Stimulated activated CD4-positive, alpha-beta T cell treated with anti-CD3 and anti-CD28 coated beads, Interleukin-12 subunit alpha, Interleukin-12 subunit beta, amount 100 ng/mL, for 24 hours (primary cell): ENCODE measurements at places on chromosomes 3 and 15.

GRCh38 chr3:33868309-33868708, 69.9 kb downstream of the PDCD6IP start:
- no peak for DNase-seq

DNA sequence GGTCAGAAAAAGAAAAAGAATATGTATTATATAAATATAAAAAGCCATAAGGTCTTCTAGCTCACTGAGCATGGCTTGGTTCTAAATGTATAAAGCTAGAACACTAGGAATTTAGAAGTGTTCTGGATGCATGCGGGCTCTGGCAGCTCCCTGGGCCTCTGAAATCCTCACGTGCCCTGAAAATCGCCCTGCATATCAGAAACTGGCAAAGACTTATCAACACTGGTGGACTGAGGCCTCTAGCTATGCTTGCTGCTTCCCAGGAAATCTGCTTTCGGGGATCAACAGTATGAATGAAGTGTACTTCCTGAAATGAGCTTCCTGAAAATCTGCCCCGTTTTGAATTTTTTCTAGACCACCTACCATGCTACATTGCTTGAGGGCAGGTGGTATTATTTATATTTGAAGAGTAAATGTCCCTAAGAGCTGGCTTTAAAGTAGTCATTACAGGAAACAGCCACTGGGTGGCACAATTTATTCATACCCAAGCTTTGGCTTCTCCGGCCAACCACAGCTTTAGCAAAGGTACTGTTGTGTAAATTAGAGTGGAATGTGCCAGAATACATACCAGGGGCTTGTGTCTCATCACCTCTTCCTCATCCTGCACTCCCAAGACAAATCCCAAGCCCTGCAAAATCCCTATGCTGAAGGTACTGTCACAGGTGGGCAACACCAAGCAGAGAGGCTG, 17.7 kb downstream of the CRTAP start:
- DNase-seq = no peak

DNA sequence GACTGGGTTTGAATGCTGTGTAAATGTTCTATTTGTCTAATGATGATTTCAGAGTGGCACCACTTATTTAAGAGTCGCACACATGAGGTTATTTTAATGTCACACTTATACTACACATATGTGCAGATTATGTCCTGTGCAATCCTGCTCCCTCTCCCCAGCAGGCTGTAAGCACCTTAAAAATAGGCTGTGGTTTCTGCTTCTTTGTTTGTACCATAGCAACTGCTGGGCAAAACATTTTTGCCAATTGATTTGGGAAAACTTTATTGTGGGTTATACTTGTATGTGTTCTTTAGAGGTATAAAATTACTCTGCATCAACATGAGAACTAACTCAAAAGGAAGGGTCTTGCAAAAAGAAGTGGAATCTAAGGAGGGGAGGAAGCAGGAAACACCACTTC, 318.5 kb downstream of the NTRK3 start:
- DNase-seq = no peak

- DNase-seq = no peak
Measured at GRCh38 chr3:172782235-172782634, 31.7 kb downstream of the ECT2 start.

- no peak for DNase-seq
Measured at GRCh38 chr15:79919090-79919748, 22.4 kb upstream of the MTHFS start.

DNA sequence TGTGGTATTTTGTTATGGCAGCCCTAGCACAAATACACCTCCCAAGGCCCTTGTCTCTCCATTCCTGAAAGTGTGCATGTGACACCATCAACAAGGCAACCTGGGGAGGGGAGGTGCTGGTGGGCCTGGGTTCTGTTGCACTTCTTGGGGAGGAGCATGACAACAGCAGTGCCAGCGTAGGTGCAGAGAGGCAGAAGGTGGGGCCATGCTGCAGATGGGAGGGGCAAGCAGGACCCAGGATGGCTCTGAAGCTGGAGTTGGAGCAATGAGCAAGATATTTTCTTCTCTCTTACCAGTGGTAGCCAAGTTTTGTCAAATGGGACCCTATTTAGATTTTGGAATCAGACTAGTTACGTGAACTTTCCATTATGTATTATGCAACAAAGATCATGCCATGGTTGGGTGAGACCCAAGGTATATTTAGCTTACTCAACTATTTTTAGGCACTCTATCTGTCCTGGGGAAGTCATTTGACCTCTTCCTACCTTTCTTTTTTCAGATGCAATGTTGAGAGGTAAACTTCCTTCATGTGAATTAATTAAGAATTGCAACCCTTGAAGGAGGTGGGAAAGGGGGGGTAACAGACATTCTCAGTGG, 3.4 kb downstream of the FYCO1 start:
- DNase-seq = no peak

DNA sequence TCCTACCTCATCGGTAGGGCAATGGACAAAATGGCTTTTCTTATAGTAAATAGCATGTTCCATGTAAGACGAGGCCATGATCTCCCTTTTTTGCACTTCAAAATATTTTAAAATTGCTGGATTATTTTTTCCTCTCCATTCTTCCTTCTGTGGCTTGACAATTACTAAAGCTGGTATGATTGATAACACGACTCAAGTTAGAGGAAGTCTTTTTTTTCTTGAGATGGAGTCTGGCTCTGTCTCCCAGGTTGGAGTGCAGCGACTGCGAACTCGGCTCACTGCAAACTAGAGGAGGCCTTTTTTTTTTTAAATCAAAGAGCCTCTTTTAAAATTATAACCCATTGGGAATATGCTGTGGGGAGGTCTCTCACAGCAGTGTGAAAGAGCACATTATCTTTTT, 124.5 kb upstream of the TBL1XR1 start:
- DNase-seq = no peak

DNA sequence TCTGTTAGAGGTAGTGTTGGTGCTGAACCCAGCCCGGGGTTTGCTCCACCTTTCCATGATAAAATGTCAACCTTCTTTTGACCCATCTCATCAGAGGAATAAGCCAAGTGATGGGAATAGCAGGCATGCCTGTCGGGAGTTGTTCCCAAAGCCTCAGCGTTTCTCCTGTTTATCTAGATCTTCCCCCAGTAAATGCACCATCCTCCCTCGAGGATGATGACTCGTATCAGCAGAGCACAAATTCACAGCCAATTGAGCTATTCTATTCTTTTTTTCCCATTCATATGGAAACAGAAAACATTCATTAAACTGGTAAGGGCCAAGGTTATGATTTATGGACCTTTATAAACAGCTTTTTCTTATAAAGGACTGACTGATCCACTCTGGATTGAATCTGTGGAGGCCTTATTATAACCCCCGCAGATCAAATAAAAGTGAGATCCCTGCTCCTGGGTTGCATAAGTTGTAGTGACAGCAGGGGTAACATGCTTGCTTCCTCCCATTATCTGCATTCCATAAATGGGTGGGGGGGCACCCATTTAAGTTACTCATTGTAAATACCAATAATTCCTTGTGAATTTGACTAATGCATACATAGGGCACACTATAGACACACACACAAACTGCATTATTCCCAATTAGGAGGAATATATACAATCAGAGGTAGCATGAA, 207.3 kb downstream of the PLCL2 start:
- no peak for DNase-seq

GRCh38 chr3:194208709-194209108, 72.8 kb downstream of the HES1 start:
- no peak for DNase-seq

GRCh38 chr15:95262866-95263564, 1031.7 kb downstream of the MCTP2 start:
- DNase-seq = no peak

- no peak for DNase-seq
Measured at GRCh38 chr3:178083906-178084866, 452.1 kb upstream of the KCNMB2 start.

DNA sequence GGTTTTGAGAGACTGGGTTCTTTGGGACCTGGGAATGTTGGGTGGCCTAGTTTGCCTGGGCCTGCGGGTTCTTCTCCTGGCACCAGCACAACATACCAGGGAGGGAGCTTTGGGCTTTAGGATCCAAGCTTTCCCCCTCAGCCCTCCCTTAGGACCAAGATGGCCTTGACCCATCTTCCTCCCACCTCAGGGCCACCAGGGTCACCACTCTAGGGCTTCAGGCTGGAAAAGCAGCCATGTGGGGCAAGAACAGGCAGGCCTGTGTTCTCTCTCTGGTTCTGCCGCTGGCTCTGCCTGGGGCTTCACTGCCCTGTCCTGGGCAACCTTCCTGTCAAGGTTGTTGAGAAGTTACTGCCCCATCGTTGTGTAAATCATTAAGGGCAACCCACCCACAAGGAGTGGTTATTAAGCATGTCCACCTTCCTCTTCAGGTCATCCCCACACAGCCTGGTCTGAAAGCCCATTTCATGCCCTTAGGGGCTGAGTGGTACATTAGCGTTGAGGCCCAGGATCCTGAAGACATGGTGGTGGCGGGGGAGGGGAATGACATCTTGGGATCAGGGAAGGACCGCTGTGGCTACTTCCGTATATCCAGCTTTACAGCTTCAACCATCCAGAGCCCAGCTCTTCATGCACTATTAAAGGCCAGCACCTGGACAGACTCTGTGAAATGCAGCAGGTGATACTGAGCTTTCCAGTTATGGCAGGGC, 652 bp downstream of the DUOX1 start:
- no peak for DNase-seq

DNA sequence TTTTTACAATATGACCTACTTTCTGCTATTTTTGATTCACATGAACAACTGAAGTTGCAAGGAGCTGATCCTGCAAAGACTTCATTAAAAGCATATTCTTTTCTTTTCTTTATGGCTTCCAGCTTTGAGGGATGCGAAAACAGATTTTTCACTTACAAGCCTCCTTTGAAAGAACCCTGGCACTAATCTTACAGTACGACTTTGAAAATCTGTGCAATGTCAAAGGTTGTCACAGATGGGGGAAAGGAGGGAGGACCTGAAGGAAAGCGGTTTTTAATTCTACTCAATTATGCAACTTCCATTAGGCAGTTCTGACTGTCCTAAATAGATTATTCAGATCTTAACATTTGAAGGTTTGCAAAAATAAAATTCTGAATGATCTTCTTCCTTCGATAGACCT, 130.5 kb downstream of the TNIK start:
- DNase-seq = no peak

- no peak for DNase-seq
Measured at GRCh38 chr15:53976844-53977392, 1.3 kb upstream of the UNC13C start.

DNA sequence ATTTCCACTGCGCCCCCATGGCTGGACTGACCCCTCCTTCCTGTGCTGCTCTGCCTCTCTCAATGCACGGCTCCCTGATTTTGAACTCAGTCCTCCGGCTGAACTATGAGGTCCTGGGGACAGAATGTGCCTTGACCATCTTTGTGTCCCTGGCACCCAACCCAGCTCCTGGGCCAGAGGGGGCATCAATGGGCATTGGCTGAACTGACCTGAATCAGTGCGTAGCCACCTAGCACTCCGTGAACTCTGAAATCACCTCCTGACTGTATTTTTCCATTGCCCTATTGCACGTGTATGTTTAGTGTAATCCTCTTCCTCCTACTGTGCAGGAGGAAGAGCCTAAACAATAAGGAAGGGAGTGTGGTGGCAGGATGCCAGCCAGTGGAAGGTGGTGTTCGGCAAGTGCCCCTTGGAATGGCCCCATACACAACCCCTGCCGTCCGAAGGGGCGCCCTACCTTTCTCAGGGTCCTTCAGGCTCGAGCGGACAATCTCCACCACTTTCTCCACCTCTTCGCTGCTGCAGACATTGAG, 33.5 kb downstream of the BDH1 start:
- DNase-seq = no peak

DNA sequence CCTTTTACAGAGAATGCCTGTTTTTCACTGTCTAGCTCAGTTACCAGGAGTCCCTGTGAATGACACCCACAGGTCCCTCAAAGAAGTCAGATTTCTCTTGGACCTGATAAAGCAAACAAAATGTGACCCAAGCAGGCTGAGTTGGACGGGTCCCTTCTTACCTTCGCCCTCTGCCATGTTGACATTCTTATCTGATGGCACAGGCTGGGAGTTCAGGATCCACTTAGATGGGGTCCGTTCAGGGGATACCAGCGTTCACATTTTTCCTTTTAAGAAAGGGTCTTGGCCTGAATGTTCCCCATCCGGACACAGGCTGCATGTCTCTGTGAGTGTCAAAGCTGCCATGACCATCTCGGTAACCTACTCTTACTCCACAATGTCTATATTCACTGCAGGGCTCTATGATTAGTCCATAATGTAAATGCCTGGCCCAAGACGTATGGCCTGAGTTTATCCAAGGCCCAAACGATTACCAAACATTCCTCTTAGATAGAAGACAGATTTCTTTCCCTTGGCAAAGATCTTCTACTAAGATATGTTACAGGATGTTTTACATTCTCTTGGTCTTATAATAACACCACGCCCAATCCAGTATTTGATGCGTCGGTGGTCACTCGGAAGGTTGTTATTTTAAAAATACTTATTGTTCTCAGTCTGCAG, 179.1 kb downstream of the THSD4 start:
- no peak for DNase-seq

- no peak for DNase-seq
Measured at GRCh38 chr3:24687671-24688070, 193.0 kb upstream of the THRB start.

- no peak for DNase-seq
Measured at GRCh38 chr3:150082898-150083654, 112.4 kb upstream of the PFN2 start.

DNA sequence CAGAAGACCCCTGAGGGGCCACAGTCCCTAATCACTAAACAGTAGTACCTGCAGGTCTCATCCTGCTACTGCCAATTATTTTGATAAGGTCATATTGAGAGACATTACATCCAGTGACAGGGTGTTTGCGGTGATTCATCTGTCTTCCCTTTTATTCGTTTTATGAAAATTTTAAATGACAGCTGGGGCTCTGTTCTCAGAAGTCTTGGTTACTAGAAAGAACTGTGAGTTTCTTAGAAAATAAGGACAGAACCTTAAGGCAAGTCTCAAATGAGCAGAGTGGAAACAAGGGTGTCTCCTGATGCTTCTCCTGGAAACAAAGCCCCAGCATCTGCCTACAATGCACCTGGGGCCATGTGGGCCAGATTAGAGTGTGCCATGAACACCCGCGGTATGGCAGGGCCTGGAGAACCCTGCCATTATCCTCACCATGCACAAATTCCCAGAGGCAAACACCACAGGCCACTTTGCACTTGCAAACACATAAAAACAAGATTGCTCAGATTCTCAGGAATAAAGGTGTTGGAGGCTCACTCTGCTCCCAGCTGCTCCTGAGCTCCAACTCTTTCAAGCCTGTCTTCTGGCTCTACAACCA, 66.3 kb upstream of the IQSEC1 start:
- no peak for DNase-seq

- no peak for DNase-seq
Measured at GRCh38 chr15:92772626-92773244, 117.2 kb upstream of the FAM174B start.

GRCh38 chr3:172675441-172676193, 35.2 kb downstream of the NCEH1 start:
- no peak for DNase-seq

GRCh38 chr3:195221015-195221853, 49.7 kb downstream of the XXYLT1 start:
- DNase-seq = no peak

GRCh38 chr15:78347586-78348543, 7.7 kb downstream of the CRABP1 start:
- no peak for DNase-seq

GRCh38 chr3:178491751-178492150, 44.5 kb upstream of the KCNMB2 start:
- DNase-seq = no peak

- DNase-seq = no peak
Measured at GRCh38 chr3:21624524-21624923, 126.5 kb downstream of the ZNF385D start.

GRCh38 chr15:74291101-74292071, 55.3 kb downstream of the CCDC33 start:
- DNase-seq = peak; percentile 68
